Body of pancreas (tissue), 4 donors: ENCODE measurements at places on chromosomes 12 and 14. TPM values are rescaled to one million over a fixed set of nuclear protein-coding genes. Genes with fewer than 3 reads are reported as not detected.

DNA sequence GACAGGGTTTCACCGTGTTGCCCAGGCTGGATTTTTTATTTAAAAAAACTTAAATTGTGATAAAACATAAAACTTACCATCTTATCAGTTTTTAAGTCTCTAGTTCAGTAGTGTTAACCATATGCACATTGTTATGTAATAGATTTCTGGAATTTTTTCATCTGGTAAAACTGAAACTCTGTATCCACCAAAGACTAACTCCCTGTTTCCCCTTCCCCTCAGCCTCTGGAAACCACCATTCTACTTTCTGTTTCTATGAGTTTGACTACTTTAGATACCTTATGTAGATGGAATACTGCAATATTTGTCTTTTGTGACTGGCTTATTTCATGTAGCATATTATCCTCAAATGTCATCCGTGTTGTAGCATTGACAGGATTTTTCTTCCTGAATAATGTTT is 12.8 kb upstream of the PLEKHG3 start:
- no peak for DNase-seq
- H3K27ac ChIP-seq, result no peak overlapping the region
- H3K4me1 ChIP-seq, result peaks cover 24% of the 10 kb centered on the region
- H3K4me3 ChIP-seq, result no peak overlapping the region
- H3K36me3 ChIP-seq, result no peaks in the 10 kb centered on the region

GRCh38 chr14:95220663-95221231 is 63.4 kb upstream of the DICER1 start:
- H3K36me3 ChIP-seq, result no peaks in the 10 kb centered on the region
- H3K4me1 ChIP-seq, result peaks cover 44% of the 10 kb centered on the region
- H3K4me3 ChIP-seq, result no peak overlapping the region
- peak overlapping the region; percentile 63 for H3K27ac ChIP-seq
- no peaks in the 10 kb centered on the region for H3K27me3 ChIP-seq

DNA sequence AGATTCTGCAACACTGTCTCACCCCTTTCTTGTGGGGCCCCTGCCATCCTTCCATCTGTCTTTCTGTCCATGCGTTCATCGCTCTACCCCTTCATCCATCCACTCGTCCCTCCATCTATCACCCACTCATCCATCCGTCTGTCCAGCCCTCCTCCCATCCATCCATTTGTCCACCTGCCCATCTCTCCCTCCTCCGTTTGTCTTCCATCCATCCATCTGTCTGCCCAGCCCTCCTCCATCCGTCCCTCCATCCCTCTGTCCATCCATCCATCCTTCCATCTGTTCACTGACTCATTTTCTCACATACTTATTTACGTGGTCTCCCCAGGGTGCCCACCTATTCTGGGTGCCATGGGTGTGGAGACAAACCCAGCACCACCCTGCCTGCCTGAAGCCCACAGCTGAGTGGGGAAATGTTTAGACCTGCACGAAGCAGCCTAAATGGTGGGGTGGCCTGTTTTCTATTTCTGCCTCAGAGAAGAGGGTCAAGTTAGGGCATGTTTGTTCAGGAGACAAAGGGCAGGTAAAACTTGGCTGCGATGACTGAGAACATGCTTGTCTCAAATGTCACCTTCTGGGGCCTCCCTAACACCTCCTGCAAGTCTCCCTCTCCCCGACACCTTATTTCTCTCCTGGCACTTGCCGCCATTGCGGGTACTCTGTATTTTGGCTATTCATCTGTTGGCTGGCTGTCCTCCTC is 2.8 kb upstream of the SLC25A47 start:
- peaks cover 12% of the 10 kb centered on the region for H3K4me1 ChIP-seq
- H3K4me3 ChIP-seq, result no peak overlapping the region
- no peak for DNase-seq
- H3K36me3 ChIP-seq, result no peaks in the 10 kb centered on the region
- H3K27ac ChIP-seq, result no peak overlapping the region
- no peaks in the 10 kb centered on the region for H3K27me3 ChIP-seq

DNA sequence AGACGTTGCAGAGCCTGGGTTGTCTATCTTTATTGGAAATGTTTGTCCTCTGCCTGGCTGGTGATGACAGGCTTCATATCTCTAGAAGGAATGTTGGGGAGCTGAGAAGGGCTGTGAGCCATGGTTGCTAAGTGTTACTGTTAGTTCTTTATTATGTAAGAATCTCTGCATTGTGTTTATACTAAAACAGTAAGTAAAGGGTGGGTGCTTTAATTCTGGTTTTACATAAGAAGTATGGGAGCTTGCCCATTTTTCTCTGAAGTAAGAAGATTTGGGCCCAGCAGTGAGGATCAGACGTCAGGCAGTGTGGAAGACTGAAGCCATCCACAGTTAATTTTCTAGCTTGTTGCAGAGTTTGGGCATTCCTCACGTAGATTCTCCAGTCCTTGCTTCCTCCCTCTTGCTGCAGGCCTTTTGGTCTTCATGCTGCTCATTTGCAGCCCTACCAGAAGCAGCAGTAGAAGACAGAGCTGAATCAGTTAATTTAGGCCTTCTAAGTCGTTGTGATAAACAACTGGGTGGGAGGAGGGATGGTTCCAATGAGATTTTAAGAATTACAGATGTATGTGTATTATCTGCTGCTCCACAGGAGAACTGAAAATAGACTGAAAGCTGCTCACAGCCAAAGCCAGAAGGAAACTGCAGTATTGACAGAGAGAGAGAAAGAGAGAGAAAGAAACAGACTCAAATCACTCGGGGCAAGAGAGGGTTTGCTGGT is 21.4 kb downstream of the WNT5B start:
- no peaks in the 10 kb centered on the region for H3K4me1 ChIP-seq
- H3K27ac ChIP-seq, result no peak overlapping the region

GRCh38 chr14:27739657-27740156 is 1026.9 kb upstream of the FOXG1 start:
- H3K4me3 ChIP-seq, result no peak overlapping the region
- H3K27me3 ChIP-seq, result no peaks in the 10 kb centered on the region
- DNase-seq, result no peak
- H3K27ac ChIP-seq, result no peak overlapping the region
- H3K4me1 ChIP-seq, result no peaks in the 10 kb centered on the region

Gene B4GALNT1
- total RNA-seq, result 0.78 TPM

Gene PLA2G1B
- total RNA-seq, result 11,984 TPM

Gene EGLN3
- total RNA-seq, result 2.0 TPM

Gene CRADD
- 27.2 TPM for total RNA-seq

Gene CCDC196
- 3.4 TPM for total RNA-seq

DNA sequence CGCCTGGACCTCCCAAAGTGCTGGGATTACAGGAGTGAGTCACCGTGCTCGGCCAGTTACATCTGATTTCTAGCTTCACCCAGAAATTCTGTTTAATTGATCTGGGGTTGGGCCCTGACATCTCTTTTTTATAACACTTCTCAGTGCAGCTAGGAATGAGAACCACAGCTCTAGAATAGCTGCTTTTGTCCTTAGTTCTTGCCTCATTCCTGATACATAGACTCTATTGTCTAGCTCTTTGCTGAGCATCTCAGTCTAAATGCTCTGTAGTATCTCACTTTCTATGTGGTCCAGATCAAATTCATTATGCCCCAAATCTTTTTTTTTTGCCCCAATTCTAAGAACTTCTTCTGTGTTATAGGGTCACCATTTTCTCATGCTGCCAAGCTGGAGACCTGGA is 29.9 kb upstream of the FUT8 start:
- no peaks in the 10 kb centered on the region for H3K36me3 ChIP-seq
- H3K4me3 ChIP-seq, result no peak overlapping the region
- no peaks in the 10 kb centered on the region for H3K4me1 ChIP-seq
- no peaks in the 10 kb centered on the region for H3K27me3 ChIP-seq
- DNase-seq, result no peak

Gene CELA1
- total RNA-seq, result not detected

DNA sequence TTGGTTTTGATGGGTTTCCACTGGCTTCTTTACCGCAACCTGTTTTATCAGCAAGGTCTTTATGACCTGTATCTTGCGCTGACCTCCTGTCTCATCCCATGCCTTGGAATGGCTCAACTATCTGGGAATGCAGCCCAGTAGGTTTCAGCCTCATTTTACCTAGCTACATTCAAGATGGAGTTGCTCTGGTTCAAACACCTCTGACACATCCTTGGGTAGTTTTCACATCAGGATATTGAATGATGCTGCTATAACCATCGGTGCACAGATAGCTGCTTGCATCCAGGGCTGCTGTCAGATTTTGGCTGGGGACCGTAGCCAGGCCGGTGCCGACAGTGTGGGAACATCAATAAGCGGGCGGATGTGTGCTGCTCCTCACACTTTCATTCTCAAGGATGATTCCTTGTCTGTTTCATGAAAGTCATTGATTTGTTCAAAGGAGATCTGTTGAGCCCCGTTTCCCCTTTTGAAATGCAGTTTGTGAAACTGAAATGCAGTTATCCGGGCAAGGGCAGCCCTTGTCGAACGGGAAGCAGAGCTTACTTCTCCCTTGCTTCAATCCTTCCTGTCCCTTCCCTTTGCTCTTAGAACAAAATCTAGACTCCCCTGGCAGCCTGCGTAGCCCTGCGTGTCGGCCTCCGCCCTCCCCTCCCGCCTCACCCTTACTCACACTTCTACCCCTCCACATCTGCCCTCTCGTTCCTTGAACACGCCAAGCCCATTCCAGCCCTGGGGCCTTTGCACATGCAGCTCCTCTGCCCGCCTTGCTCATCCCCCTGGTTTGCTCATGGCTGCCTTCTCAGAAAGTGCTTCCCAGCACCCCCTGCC is 49.2 kb upstream of the NCOR2 start:
- no peaks in the 10 kb centered on the region for H3K36me3 ChIP-seq
- DNase-seq, result no peak
- no peaks in the 10 kb centered on the region for H3K27me3 ChIP-seq
- H3K27ac ChIP-seq, result no peak overlapping the region

Gene TCL1A
- not detected for total RNA-seq

Gene DBX2
- total RNA-seq, result not detected

DNA sequence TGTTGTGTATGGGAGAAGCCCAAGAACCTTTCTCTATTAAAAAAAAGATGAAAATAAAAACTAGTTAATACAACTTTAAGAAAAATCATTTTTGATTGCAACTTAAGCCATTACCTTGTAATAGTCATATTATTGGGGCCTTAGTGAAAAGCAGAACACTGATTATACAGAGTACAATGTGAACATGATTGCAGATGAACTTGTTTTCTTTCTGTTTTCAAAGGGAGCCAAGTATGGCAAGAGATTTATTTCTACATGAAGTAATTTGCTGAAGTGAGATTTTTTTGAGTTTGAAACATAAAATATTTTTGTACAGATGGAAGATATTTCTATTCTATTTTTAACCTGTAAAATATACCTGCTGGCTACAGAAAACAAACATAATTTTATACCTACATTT is 104.9 kb downstream of the GPR135 start:
- H3K27ac ChIP-seq, result no peak overlapping the region
- H3K27me3 ChIP-seq, result no peaks in the 10 kb centered on the region
- H3K36me3 ChIP-seq, result no peaks in the 10 kb centered on the region
- no peak for DNase-seq
- no peak overlapping the region for H3K4me3 ChIP-seq
- no peaks in the 10 kb centered on the region for H3K4me1 ChIP-seq

DNA sequence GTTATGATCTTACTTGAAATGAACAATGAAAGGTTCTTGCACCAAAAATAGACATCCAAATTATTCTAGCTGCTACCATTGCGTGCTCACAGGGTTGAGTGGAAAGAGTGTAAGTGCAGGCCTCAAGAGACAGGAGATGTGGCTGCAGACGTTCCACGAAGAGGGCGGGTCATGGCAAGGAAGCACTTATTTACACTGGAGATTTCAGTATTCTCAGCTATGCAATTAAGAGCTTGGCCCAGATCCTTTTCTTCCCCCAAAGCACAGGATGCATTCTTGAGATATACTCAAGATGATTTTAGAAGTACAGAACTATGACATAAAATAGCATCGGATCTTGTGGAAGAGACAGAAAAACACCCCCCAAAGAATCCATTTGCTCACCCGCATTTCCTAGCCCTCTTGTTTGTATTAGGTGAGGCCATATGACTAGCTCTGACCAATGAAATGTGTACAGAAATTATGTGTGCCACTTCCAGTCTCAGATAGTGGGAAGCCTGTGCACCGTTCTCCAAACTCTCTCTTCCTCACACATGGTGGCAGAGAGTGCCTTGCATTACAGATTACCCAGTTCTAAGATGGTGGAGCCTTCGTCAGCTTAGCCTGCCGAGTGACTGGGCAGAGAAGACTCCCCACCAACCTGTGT is 261.4 kb downstream of the TTC8 start:
- H3K4me1 ChIP-seq, result no peaks in the 10 kb centered on the region
- H3K27ac ChIP-seq, result no peak overlapping the region
- H3K27me3 ChIP-seq, result no peaks in the 10 kb centered on the region
- no peak for DNase-seq
- no peaks in the 10 kb centered on the region for H3K36me3 ChIP-seq

- no peak overlapping the region for H3K27ac ChIP-seq
- no peaks in the 10 kb centered on the region for H3K4me1 ChIP-seq
- no peaks in the 10 kb centered on the region for H3K36me3 ChIP-seq
- H3K27me3 ChIP-seq, result no peaks in the 10 kb centered on the region
- no peak for DNase-seq
These were observed 70.5 kb upstream of the CPSF6 start for GRCh38 chr12:69168828-69169227.

DNA sequence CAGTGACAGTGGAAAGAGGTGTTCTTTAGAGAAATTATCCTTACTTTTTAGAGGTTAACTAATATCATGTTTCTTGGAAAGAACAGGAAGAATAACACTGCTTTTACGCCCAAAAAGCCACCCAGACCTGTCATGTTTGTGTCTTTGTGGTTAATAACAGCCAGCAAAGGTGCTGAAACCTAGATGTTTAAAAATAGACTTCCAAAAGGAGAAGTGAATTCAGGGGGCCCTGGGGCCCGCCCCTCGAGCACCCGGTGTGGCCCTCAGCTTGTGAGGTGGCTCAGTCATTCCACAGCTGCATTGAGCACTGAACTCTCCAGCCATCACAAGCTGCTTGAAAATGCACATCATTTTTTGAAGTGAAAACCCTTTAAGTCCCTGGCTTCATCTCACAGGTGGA is 20.8 kb upstream of the AMN start:
- H3K27me3 ChIP-seq, result no peaks in the 10 kb centered on the region
- H3K4me1 ChIP-seq, result no peaks in the 10 kb centered on the region
- H3K4me3 ChIP-seq, result no peak overlapping the region
- DNase-seq, result no peak

- no peaks in the 10 kb centered on the region for H3K27me3 ChIP-seq
- no peaks in the 10 kb centered on the region for H3K36me3 ChIP-seq
- DNase-seq, result peak; percentile 22
- H3K4me3 ChIP-seq, result peak overlapping the region; percentile 59
These were observed 605 bp downstream of the ANKRD52 start for GRCh38 chr12:56257491-56258067.

- no peak overlapping the region for H3K4me3 ChIP-seq
- peak overlapping the region; percentile 94 for H3K27ac ChIP-seq
- no peaks in the 10 kb centered on the region for H3K36me3 ChIP-seq
- H3K4me1 ChIP-seq, result peaks cover 30% of the 10 kb centered on the region
- no peak for DNase-seq
These were observed 1.1 kb downstream of the SMIM10L1 start for GRCh38 chr12:11171969-11172675.

DNA sequence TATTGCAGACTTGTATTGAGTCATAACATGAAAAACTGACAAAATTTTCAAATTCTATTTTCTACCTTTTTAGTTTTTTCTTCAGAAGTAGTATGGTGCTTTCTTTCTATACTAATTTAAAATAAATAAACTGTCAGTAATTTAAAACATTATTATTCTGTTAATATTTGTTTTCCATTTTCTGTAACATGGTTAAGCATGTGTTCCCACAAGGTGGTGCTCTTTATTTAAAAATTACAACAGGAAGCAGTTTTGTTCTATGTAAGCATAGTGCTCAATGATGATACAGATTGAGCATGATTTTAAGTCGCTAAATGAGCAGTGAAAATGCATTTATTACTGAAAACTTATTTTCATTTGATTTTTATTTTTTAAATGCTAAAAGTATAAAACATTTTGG is 114.6 kb downstream of the PPFIA2 start:
- H3K27me3 ChIP-seq, result no peaks in the 10 kb centered on the region
- no peaks in the 10 kb centered on the region for H3K4me1 ChIP-seq
- H3K27ac ChIP-seq, result no peak overlapping the region
- H3K36me3 ChIP-seq, result no peaks in the 10 kb centered on the region

Gene TAS2R8
- total RNA-seq, result not detected
